EH (cell line): ENCODE measurements at places on chromosomes 5 and 9.
A peak's percentile ranks its signal among the peaks of the same experiment; 100 is the strongest.

DNA sequence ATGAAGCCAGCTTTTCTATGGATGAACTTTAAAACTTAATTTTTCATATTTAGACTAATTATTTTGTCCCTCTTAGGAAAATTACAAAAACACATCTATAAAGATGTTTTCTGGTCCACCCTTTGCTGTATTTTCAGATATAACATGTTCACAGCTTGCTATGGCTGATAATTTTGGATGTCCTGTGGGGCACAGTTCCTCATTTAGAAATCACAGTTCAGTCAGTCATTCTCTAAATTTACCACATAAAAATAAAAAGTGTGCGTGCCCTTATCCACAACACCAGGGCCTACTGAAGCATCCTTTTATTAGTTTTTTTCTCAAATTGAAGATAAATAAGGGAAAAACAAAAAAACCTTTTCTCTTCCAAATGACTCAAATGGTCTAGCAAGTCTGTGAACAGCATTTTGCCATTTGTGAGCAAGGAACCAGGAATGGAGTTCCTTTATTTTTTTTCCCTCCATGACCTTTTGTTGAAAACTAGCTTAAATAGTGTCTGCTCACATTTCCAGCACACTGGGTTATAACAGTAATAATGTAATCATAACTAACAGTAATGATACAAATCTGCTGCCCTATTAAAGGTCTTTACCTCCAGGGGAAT, 87.1 kb downstream of the CEMIP2 start:
- DNase-seq = peak; percentile 74

GRCh38 chr5:164741376-164741775, 1236.0 kb downstream of the MAT2B start:
- DNase-seq = no peak

GRCh38 chr5:149765932-149766331, 35.8 kb downstream of the PPARGC1B start:
- no peak for DNase-seq

DNA sequence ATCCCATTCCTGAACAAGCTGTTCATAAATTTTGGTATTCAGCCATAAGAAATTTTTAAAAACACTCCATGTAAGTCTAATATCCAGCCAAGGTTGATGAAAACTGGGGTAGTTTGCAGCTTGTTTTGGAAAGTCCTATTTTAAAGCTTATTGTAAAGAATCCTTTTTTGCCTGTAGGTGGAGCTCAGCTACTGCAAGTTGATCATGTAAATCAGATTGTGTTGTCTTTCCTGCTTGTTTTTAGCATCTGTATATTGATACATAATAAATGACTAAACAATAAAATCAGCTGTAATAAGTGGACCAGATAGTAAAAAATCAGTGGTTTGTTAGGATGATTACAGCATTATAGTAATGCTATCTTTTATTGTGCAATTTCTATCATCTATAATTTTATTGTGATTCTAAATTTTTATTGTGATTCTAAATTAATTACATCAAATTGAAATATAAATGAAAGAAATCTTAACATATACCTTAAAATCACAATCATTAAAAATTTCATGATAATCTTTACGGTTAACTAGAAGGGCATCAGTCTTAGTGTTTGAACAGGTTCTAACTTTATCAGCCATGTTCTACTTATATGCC, 42.4 kb downstream of the CWC27 start:
- peak; percentile 67 for DNase-seq

- peak; percentile 48 for DNase-seq
These were observed 69.6 kb downstream of the CWC27 start for GRCh38 chr5:64838376-64838775.

- peak; percentile 84 for DNase-seq
These were observed 41.5 kb downstream of the TTLL11 start for GRCh38 chr9:122051351-122052321.

DNA sequence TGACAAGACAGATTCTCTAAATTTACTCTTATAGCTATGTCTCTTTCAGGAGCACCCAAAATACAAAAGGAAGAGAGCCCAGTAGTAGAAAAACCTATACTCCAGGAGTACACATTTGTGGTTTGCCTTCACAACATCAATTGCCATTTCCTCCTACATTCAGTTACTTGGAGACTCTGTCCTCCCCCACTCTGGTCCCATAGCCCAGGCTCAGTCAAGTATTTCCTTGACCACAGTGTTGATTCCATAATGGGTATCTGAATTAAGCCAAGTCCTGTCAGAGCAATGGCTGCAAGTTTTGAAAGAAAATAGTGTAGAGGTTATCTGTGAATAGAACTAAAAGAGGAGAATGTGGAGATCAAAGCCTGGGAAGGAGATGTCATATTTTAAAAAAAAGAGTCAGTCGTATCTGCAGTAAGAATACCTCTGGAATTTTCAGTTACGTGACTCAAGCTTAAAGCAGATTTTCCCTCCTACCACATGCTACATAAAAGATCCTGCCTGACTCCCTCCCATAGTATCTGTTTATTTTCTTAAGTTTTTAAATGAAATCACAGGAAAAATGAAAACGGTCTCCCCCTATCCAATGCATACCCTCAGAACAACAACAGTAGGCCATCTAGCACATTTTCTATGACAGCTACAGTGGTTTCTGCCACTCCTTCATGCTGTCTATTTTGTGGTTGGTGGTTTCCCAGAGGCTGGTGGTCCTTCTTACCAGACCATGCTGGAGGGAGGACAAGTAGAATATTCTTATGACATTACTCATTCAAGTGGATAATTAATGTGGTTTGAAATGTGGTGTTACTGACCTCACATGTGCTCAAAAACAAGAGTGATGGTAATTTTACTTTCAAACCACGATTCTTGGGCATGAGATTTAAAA, 249.7 kb upstream of the TMEM161B start:
- peak; percentile 4 for DNase-seq
